Calu3 (cell line): ENCODE measurements at places on chromosomes 12 and 14. TPM values are rescaled to one million over a fixed set of nuclear protein-coding genes. Genes with fewer than 3 reads are reported as not detected.

Gene NOS1
- total RNA-seq: not detected in 2 replicates

Gene EFS
- total RNA-seq: not detected in 2 replicates

Gene A2M
- not detected in 2 replicates for total RNA-seq

DNA sequence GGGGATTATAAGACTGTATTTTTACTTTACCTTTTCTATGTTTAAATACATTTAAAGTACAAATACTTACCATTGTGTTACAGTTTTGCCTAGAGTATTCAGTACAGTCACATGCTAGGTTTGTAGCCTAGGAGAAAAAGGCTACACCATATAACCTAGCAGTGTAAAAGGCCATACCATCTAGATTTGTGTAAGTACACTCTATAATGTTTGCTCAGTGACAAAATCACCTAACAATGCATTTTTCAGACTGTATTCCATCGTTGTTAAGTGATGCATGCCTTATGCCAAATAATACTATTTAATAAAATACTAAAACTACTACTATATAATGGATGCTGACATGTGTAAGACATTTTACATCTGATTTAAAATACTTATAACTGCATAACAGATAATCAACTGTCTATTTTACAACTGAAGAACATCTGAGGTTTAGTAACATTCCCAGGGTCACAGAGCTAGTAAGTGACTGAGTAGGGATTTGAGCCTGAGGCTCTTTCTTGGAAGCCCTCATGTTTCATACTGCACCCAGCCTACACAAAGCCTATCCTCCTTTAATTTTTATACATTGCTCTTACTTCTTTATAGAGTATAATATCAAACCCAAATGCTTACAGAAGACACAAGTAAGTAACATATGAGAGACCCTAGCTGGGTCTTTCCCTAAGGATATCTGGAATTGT, 296.8 kb downstream of the SYT1 start:
- no peak for DNase-seq

DNA sequence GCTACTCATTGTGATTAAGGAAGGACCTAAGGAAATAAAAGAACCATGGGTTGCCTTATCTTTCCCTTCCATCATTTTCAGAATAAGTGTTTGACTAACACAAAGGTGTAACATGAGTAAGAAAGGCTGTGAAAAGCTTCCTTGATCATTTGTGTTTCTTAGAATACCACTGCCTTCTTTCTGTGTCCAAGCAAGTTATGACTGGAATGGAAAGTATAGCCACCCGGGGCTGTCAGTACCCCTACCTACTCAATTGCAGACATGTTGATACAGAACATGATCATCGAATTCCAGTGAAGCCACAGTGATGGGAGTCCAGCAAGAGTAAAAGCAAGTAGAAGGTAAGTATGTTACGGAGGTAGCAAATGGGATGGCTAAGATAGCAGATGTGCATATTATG, 209.8 kb downstream of the PELI2 start:
- DNase-seq: no peak

GRCh38 chr12:43979450-43979849, 143.6 kb downstream of the TMEM117 start:
- no peak for DNase-seq
